CD4-positive, alpha-beta T cell treated with Interleukin-1 beta for 1 hour (primary cell): ENCODE measurements at places on chromosomes 2 and 18.

DNA sequence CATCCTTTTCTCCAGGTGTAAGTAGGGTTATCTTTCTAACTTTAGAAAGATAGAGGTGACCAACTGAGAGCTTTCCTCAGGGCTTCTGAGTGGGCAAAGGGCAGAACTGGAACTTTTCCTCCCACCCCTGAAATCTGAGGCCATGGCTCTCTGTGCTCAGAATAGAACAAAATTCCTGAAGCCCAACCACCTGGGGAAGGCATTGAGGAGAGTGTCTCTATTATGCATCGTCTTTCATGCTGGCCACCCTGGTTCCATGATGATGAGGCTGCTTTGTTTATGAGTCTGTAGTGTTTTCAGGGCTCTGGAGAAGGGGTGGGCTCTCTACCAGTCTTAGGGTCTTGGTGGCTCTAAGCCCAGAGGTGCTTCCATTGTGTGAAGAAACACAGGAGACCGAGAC lies 30.7 kb upstream of the IL1R1 start:
- DNase-seq, result no peak

GRCh38 chr2:136327162-136327852 lies 209.4 kb upstream of the CXCR4 start:
- DNase-seq, result peak; percentile 83

DNA sequence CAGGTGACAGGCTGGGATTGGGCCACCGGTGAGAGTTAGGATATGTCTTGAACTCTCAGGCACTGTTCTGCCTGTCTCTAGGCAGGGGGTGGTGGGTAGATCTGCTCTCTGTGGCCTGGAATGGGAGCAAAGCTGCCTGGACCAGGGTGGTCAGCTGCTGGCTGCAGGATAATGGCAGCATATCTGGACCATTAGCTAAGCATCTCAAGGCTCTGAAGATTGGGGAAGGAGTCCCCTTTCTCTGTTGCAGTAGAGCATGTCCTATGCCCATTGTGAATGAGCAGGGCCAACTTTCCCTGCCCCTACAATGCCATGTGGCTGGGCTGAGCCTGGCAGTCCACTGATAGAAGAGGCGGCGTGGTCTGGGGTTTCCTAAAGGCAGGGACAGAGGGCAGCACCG lies 34.6 kb downstream of the LOXHD1 start:
- DNase-seq, result no peak

GRCh38 chr18:27967913-27968824 lies 208.8 kb downstream of the CDH2 start:
- DNase-seq, result no peak

DNA sequence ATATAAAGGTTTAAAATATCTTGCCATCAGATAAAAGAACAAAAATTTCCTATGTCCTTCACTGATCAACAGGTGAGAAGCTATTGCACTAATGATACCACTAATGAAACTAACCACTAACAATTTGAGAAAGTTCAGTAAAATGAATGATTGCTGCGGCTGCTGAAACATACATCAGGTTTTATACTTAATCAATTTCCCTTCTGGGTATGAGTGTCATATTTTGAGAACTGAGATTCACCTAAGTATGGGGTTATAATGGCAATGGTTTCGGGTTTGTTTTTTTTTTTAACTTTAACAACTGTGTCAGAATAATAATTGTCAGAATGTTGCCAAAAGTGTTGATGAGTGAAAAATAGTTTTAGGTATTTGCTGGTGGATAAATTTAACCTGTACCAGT lies 151.3 kb upstream of the SLC39A10 start:
- DNase-seq, result no peak

GRCh38 chr2:19228181-19228593 lies 130.2 kb downstream of the OSR1 start:
- DNase-seq, result no peak

DNA sequence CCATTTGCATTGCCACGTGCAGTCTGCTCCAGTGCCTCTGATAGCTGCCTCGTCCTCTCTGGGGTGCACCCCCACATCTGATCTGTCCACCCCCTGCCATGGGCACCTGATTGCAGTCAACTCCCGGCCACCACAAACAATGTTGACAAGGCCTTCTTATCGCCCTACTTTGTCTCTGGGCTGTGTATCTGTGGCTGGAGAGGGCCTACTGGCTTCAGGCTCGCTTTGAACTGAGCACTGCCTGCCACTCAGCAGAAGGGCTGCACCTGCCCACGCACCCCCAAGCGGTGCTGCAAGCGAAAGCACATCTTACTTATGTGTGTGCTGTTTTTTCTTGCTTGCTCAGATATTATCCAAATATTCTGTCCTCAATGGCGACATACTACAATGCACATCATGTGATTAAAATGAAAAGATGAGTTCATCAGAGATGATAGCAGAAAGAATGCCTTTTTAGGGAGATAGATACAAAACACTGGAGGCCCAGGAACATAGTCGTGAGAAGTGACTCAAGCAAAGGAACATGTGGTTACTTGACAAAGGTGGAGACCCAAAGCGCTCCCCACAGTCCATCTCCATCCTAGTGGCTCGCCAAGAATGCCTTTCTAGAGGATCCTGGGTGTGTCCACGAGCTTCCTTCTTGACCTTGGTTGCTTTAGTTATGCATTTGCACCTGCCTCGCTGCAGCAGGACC lies 28.8 kb downstream of the FBLN7 start:
- no peak for DNase-seq

GRCh38 chr2:173146590-173146989 lies 70.9 kb downstream of the MAP3K20 start:
- no peak for DNase-seq

- DNase-seq, result peak; percentile 38
These were observed 18.2 kb downstream of the FBLN7 start for GRCh38 chr2:112156152-112156986.

- no peak for DNase-seq
These were observed 37.7 kb downstream of the GBX2 start for GRCh38 chr2:236130349-236130998.

GRCh38 chr2:42369532-42370229 lies 8.7 kb upstream of the COX7A2L start:
- no peak for DNase-seq

- DNase-seq, result no peak
These were observed 9.8 kb upstream of the CPS1 start for GRCh38 chr2:210546424-210547208.

DNA sequence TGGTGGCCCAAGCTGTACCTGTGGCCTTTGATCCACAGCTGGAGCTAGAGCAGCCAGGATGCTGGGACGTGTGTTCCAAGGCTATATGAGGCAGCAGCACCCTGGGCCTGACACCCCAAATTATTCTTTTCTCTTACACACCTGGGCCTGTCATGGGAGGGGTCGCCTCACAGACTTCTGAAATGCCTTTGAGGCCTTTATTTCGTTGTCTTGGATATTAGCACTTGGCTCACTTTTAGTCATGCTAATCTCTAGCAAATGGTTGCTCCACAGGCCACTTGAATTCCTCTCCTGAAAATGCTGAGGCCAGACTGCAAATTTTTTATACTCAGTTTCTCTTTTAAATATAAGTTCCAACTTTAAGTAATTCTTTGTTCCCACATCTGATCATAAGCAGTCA lies 22.0 kb upstream of the IL1R2 start:
- no peak for DNase-seq

DNA sequence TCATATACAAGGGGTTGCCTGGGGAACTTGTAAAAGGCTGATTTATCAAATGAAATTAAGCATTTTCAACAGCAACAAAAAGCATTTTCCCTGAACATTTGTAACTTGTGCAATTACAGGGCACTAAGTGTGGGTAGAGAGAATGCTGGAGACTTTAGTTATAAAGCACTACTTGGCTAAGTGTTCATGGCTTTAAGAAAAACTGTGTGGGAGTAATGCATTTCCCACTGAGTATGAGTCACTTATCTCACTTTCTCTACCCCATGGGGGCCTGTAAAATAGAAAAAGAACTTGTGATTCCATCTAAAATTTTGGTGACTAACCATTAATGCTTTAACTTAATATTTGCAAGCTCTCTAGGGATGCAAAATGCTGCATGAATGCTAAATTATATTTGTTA lies 193.4 kb downstream of the CCDC102B start:
- DNase-seq, result no peak

DNA sequence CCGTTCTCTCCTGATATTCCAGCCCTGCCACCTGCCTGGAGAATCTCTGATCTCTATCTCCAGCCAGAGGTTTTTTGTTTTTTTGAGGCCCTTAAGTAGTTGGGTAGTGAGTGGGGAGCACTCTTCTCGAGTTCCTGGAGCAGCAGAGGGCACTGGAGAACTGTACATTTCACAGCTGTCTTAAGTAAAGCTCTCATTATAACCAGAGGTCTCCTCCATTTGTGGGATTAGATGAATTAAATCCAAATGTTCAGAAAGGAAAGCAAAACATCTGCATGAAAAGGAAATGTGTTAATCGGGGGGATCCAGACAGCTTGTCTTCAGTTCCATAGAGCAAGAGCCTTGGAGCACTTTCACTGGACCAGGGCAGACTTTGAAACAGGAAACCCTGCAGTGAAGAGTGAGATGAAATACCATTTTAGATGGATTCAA lies 32.8 kb downstream of the AOX1 start:
- DNase-seq, result no peak

- no peak for DNase-seq
These were observed 9.5 kb downstream of the AQP12A start for GRCh38 chr2:240701091-240701735.

GRCh38 chr2:135709992-135710391 lies 31.7 kb upstream of the UBXN4 start:
- peak; percentile 70 for DNase-seq

DNA sequence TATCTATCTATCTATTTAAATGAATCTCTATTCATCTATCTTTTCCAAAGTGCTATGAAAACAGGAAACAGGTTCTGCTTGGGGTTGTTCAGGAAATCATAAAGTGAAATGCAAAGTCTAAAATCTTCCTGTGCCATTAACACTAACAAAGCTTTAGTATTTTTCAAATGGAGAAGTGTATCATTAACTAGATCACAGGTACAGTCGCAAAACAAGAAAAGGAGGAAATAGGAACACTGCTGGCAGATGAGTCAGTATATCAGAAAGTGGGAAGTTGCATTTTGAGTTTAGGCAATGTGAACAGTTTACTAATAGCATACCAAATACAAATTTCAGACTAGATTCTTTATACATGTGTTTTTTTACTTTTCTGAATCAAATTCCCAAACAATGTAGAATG lies 888.5 kb upstream of the FSHR start:
- no peak for DNase-seq

DNA sequence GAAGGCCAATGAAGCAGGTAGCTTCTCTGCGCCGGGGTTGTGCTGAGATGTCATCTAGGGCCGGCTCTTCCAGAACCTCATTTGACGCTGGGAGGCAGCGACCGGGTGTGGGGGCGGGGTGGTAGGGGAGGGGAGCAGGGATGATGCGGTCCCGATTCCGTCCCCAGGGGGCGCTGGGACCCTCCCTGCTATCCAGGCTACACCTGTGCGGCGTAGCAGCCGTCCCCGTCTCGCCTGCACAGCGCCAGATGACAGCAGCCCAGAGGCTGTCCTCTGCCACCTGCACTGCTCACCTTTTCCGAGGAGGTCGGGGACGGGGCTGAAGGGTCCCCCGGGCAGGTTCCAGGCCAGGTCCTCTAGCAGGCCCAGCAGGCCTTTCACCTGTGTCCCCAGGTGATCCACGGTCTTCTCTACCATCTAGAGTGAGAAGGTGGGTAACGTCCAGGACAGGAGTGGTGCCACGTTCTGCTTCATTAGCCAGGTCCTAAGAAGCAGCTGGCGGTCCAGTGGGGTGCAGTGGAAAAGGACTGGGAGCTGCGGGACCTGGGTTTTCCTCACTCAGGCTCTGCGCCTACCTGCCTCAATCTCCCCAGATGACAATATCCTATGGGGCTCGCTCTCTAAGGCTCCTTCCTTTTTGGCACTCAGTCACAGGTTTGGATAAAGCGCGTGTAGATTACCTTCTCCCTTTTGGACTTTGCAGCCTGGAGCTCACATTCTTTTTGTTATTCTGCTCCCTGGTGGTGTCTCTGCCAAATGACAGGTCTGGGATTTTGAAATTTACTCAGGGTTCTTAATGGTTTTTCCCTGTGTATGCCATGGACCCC lies 56.0 kb upstream of the RAB6C start:
- no peak for DNase-seq

DNA sequence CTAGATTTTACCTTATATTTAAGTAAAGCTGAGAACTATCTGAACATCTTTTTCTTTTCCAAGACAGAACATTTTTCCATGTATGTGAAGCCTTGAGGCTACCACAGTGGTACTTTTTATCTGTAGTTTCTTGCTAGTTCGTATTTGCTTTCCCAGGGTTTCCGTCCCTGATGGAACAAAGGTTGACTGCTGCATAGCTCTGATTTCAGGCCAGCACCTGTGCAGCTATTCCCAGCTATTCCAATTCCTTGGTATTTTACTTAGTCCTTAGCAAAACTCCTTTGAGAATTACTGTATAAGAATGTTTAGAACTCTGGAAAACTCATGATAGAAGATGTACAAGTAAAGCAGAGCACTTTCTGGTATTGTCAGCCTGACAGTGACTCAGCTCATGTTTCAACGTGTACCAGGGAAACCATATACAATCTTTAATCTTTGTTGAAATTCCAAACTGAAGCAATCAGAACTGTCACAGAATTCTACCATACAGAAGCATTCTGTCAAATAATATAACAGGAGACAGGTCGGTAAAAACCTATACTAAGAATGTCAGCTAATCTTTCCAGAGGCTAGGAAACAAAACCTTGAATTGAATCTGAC lies 162.2 kb downstream of the PKP4 start:
- no peak for DNase-seq

GRCh38 chr2:23699580-23699925 lies 227.4 kb downstream of the ATAD2B start:
- no peak for DNase-seq

- peak; percentile 72 for DNase-seq
These were observed 59.8 kb upstream of the PELI1 start for GRCh38 chr2:64203858-64204632.

DNA sequence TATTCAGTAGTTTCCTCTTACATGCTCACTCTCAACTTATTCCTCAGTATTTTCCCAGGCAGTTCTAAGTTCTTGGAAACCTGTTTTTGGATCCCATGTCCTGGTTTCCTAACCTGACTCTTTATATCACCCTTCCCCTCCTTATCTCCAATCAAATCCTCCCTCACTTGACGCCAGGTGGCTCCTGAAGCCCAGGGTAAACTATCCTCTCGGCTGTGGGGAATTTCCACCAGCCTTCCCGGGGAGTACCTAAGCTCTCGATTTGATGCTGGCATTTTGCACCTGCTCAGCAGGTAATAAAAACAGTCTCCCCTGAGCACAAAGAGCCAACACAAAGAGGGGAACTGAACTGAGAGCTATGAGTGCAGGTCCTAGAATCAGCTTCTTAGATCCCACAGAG lies 538.0 kb downstream of the SLC4A3 start:
- DNase-seq, result no peak

GRCh38 chr2:29108225-29108624 lies 7.0 kb upstream of the CLIP4 start:
- DNase-seq, result no peak
